ENCODE measurements at places on chromosomes 16 and 17.

DNA sequence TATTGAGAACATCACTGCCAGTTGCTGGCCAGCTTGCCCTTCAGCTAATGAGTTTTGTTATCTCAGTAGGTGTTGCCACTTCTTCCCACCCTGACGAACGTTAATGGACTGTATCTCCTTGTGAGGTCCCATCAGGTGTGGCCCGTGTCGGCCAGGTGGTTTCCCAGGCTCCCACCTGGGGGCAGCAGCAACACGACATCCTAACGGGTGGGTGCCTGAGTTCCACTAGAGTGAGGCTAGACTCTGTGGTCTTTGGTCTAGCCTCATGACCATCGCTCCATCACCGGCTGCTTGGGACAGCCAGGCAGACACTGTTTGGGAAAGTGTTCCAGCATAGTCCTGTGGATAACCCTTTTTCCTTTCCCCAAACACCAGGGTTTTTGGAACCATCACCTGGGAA lies 45.6 kb upstream of the LCMT1 start:
- DNase-seq, result no peak

DNA sequence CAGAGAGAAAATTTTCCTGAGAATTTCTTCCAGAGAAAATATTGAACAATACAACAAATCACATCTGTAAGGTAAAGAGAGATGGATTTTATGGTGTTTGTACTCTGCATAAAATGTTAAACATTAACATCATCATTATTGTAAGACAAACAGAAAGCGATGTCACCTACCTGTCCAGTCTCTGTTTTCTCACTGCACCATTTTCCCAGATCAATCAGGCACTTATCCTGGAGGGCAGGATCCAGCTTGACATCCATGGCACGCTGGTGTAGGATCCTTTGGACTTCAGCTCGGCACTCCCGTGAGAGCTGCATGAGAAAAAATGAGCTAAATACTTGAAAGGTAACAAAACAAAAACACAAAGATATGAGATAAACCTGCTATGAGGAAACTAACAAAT lies 55.9 kb upstream of the CLEC18B start:
- DNase-seq, result no peak

DNA sequence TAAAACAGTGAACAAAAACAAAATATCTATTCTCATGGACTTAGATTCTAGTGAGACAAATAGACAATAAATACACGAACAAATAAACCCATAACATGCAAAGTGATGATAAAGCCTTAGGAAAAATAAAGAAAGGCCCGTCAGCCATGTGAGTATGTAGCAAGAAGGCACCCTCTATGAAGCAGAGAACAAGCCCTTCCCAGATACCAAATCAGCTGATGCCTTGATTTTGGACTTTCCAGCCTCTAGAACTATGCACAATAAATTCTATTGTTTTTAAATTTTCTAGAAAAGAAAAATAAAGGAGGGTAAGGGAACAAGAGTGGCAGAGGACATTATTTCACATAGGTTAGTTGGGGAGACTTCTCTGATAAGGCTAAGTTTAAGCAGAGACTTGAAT lies 40.7 kb upstream of the SMURF2 start:
- no peak for DNase-seq

DNA sequence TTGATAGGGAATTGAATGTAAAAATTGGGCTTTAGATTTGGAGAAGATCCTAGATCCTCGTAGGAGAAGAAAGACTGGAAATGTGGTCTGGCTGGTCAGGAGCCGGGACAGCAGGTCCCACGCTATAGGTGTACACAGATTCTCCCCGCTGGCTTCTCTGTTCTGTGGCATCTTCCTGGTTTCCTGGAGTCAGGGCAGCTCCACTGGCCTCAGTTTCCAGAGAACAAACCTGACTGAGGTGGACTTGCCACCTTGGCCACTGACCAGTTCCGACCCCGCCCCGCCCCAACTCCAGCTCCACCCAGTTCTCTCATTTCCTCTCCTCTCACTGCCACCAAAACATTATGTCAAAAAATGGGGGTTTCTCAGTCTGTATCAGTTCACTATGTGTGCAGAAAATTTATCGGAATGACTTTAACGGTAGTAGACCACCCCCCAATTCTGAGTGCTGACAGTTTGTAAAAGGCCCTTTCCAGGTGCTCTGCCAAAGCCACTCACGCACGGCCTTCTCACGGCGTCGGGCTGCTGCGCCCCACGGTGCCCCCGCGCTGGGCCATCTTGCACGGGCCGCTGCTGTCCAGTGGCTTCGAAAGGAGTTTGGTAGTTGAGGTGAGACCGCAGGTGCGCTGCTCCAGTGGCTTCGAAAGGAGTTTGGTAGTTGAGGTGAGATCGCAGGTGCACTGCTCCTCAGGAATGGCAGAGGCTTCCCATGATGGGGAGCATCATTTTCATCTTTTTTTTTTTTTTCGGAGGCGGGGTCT lies 161.4 kb upstream of the CHMP6 start:
- DNase-seq, result no peak

GRCh38 chr17:78611607-78612006 lies 34.4 kb upstream of the DNAH17 start:
- DNase-seq, result no peak

DNA sequence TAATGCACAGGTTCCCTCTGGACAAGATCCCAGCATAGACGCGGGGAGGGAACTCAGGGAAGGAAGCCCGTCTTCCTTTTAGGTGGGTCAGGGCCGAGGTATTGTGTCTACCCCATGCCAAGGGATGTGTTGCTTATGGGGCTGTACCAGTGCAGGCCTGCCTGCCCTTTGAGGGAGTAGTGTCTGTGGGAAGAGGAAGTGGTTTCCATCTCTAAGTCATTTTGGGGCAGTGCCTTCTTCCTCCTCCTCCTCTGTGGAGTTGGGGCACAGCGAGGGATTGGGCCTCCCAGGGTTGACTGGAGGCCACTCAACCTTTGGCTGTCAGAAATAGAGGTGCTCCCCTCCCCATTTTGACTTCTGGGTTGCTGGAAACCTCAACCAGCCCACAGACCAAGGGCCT lies 26.5 kb downstream of the GJD3 start:
- no peak for DNase-seq

- DNase-seq, result no peak
Observed at GRCh38 chr16:11367483-11367906, 22.2 kb downstream of the RMI2 start.

DNA sequence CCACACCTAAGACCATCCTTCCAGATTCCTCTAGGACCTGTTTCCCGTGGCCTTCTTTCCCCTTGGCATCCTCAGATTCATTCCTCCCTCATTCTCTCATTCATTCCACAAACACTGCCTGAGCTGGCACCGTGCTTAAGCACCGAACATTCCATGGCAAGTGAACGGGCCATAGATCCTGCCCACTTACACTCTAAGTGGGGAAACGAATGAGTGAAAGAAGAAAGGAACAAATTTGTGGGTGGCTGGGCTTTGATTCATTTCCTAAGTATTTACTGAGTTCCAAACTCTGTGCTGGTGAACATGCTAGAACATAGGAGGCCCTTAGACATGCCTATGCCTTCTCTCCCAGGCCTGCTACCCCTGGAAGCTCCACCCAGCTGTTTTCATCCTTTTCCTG lies 30.0 kb downstream of the SRCIN1 start:
- DNase-seq, result no peak

DNA sequence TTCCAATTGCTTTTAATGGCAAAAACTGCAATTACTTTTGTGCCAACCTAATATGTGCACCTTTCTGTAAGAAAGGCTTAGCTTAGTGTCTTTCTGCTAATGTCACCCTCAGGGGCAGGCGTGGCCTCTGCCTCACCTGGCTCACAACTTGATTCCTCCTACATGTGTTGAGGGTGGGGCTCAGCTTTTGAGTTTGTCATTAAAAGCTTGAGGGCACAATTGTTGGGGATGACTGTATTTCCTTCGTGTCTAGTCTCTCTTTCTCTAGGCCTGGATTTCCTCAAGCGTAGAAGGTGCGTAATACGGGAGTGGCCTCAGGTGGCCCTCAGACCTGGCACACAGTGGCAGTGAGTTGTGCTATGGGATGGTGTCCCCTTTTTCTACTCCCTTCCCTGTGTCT lies 94.4 kb downstream of the CLEC16A start:
- DNase-seq, result no peak

- DNase-seq, result no peak
Observed at GRCh38 chr16:622920-623280, 7.9 kb upstream of the WFIKKN1 start.

- DNase-seq, result no peak
Observed at GRCh38 chr16:27219161-27219560, 15.8 kb downstream of the KDM8 start.
